ENCODE measurements at places on chromosomes 13 and 19. TPM values are rescaled to one million over a fixed set of nuclear protein-coding genes. Genes with fewer than 3 reads are reported as not detected.

The ACTMAP gene
- polyA plus RNA-seq = 5.2 TPM

The KIRREL2 gene
- not detected for polyA plus RNA-seq

The SIGLECL1 gene
- polyA plus RNA-seq = not detected

The ZNF560 gene
- 0.06 TPM for polyA plus RNA-seq

The OVOL3 gene
- polyA plus RNA-seq = not detected

The ADM5 gene
- polyA plus RNA-seq = 3.3 TPM

The CADM4 gene
- 5.0 TPM for polyA plus RNA-seq

The DLEU7 gene
- not detected for polyA plus RNA-seq

The HIPK4 gene
- 0.12 TPM for polyA plus RNA-seq

The EFNA2 gene
- 0.99 TPM for polyA plus RNA-seq

The IGSF23 gene
- 0.81 TPM for polyA plus RNA-seq

The IRF2BP1 gene
- 12.3 TPM for polyA plus RNA-seq

The OR10H3 gene
- not detected for polyA plus RNA-seq

The UBXN6 gene
- polyA plus RNA-seq = 93.7 TPM

The MAP4K1 gene
- polyA plus RNA-seq = 0.12 TPM

The PEX11G gene
- 1.9 TPM for polyA plus RNA-seq

The VSIG10L gene
- 0.94 TPM for polyA plus RNA-seq

The ARHGEF7 gene
- 86.2 TPM for polyA plus RNA-seq

The GPC6 gene
- 0.01 TPM for polyA plus RNA-seq

The CGB5 gene
- not detected for polyA plus RNA-seq

The ITGBL1 gene
- polyA plus RNA-seq = 2.7 TPM

The LGALS14 gene
- not detected for polyA plus RNA-seq

The SERP2 gene
- 0.30 TPM for polyA plus RNA-seq

The MBD3L4 gene
- polyA plus RNA-seq = not detected

The ARMC6 gene
- 33.9 TPM for polyA plus RNA-seq

The SPC24 gene
- polyA plus RNA-seq = 17.2 TPM

The PRODH2 gene
- not detected for polyA plus RNA-seq

The LMTK3 gene
- polyA plus RNA-seq = 0.05 TPM

The GPC5 gene
- polyA plus RNA-seq = 0.56 TPM

The KL gene
- not detected for polyA plus RNA-seq

The HRC gene
- polyA plus RNA-seq = not detected

The ZNF284 gene
- 0.98 TPM for polyA plus RNA-seq

The ZNF763 gene
- 0.17 TPM for polyA plus RNA-seq

The RFXAP gene
- 2.3 TPM for polyA plus RNA-seq

The GGN gene
- polyA plus RNA-seq = 0.73 TPM

The ZNF700 gene
- polyA plus RNA-seq = 1.8 TPM

The RABAC1 gene
- 769 TPM for polyA plus RNA-seq

The YJEFN3 gene
- polyA plus RNA-seq = 1.9 TPM

The NMRK2 gene
- polyA plus RNA-seq = not detected

The GZMM gene
- not detected for polyA plus RNA-seq

The CD37 gene
- not detected for polyA plus RNA-seq

The RNF225 gene
- polyA plus RNA-seq = not detected

The B3GNT3 gene
- 0.10 TPM for polyA plus RNA-seq

The ZNF441 gene
- polyA plus RNA-seq = 1.2 TPM

The B3GLCT gene
- polyA plus RNA-seq = 4.5 TPM

Measured in endothelial cell of umbilical vein (primary cell).